CD4-positive, alpha-beta T cell treated with Interleukin-6 for 4 hours (primary cell): ENCODE measurements at places on chromosomes 3 and 15.

DNA sequence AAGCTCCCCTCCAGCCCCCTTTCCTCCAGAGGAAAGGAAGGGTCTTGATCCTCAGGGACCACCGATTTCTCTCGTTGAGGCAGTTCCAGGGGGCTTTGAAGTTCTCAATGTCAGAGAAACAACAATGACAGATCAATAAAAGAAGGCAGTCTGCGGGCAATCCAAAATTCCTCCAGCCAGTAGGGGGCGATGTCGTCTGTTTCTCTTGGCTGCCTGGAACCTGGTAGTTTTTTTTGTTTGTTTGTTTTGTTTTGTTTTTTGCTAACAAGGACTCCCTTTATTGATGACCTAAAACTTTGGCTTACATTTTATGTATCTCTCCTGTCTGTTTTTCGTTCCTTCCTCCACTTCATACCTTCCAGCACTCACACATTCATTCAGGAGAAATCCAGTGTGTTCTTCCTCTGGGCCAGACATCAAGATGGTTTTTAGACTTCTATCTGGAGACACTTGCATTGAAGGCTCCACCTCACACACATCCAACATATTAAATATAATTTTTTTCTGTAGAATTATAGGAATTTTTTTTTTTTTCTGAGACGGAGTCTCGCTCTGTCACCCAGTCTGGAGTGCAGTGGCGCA is 276.6 kb downstream of the RPLP1 start:
- DNase-seq, result peak; percentile 86

- DNase-seq, result no peak
Observed at GRCh38 chr15:91936927-91937326, 83.4 kb downstream of the SLCO3A1 start.

DNA sequence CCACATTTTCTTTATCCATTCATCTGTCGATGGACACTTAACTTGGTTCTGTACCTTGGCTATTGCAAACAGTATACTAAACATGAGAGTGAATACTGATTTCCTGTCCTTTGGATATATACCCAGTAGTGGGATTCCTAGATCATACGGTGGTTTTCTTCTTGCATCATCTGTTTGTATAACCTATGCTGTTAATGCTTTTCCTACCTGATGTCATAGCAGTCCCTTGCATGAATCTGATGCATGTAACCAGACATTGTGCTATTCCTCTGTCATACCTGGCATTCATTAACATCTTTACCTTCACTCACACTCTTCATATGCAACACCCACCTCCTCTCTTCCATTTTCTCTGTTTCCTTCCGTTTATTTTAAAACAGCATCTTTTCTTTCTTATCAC is 185.2 kb downstream of the KLHL25 start:
- DNase-seq, result no peak

DNA sequence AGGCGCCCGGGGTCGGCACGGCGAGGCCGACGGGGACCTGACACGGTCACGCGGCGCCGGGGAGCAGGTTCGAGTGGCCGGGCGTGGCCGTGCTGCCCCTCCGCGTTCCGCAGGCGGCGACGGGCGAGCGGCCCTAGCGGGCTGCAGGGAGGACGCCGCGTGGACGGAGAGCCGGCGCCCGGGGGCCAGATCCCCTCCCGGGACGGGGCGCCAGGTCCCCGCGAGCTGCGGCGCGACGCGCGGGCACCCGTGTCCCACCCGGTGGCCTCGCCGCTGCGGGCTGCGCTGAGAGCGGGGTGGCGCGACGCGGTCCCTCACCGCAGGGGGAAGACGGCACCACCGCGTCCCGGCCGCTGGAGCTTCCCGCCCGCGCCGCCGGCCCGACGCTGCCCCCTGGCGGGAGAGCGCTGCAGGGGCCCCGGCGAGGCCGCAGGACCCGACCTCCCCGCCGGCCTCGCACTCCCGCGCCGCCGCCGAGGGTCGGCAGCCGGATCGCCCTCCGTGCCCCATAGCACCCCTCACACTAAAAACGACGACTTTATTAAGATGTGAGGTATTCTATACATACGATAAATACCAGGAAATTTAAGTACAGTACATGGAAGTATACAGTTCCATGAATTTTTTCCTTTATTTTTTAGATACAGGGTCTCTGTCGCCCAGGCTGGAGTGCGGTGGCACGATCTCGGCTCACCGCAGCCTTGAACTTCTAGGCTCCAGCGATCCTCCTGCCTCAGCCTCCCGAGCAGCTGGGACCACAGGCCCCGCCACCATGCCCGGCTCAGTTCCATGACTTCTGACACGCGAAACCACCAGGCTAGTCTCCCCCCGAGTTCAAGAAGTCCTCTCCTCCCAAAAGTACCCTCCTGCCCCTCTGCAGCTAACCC is 1.3 kb upstream of the PIGZ start:
- peak; percentile 76 for DNase-seq

DNA sequence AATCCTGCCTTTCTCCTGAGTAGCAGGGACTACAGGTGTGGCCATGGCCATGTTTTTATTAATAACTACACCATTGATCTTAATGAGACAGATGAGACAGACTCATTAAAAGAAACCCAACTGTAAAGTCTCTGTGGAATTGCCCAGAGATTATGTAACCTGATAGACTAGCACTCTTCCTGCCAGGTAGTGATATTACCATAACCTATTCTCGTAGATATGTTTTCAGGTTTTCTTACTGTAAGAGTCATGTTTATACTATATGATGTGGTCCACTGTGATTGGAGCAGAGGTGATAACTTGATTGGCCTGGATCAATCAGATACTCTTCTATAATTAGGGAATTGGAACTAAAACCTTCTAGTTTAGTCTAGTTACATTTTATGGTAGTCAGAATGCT is 93.7 kb downstream of the NFKBIZ start:
- peak; percentile 10 for DNase-seq

DNA sequence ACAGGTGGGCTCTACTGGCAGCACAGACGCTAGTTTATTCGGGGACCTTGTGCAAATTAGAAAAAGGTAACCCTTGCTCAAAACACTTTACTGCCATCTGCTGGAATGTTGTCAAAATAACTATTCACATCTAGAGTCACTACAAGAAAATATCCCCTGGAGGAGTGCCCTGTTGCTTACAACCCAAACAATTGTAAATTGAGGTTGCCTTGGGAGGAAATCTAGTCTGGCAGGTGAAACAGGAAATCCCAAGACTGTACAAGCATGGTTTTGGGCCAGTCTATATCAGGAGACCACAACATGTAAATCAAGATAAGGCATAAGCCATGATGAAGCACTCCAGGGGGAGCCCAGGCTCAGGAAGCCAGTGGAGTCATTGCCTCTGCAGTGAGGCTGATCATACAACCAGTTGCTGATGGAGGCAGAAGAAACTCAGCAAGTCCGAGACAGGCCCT is 136.8 kb upstream of the ACP3 start:
- no peak for DNase-seq

DNA sequence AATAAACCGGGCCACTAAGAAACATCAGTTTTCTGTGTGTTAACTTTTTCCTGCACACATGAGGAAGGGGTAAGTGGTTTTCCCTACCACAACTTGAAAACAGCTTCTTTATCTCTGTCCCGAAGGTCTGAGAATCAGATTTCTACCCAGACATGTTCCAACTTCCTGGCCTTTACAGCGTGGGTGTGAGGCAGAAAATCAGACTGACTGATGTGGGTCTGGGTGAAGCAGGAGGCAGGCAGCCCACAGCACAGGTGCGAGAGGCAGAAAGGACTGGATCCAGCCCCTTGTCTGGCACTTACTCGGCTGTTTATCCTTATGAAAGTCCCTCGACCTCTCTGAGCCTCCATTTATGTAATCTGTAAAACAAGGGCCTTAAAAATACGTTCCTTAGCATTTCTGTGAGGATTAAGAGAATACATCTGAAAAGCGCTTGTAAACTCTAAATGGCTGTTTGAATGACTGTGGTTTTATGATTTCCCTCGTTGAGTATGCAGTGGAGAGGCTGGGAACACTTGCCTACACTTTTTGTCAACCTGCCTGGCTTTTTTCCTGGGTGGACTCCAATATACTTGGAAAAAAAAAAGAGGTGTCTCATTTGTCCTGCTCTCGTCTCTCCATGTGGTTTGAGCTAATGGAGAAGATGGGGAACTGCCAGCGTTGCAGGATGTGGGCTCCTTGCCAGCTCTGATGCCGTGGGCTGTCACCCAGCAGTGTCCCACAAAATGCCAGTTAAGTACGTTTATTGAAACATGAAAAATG is 3.1 kb downstream of the AGBL1 start:
- peak; percentile 19 for DNase-seq

DNA sequence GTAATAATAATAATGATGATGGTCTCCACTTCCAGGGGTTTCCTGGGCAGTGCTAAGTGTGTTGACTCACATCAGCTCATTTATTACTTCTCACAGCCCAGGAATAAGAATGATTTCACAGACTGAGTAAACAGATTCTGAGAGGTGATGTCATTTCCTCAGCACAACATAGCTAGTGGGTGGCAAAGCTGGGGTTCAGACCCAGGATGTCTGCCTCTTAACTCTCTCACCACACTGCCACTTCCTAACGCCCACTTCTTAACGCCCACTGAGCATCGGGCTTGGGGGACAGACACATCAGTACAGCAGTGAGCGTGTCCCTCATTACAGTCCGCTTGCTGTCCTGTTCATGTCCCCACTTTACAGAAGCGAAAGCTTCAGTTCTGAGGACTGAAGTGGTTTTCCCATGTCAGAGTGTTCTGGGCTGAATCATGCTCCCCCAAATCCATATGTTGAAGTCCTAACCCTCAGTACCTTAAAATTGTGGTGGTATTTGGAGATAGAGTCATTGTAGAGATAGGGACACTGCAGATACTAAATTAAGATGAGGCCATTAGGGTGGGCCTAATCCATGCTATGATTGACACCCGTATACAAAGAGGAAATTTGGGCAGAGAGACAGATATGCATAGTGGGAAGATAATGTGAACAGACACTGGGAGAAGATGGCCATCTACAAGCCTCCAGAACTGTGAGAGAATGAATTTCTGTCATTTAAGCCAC is 68.0 kb downstream of the ATP2B2 start:
- peak; percentile 63 for DNase-seq

- no peak for DNase-seq
Observed at GRCh38 chr3:116288485-116288884, 156.8 kb downstream of the LSAMP start.

- DNase-seq, result no peak
Observed at GRCh38 chr15:27027229-27027628, 56.2 kb downstream of the GABRG3 start.

DNA sequence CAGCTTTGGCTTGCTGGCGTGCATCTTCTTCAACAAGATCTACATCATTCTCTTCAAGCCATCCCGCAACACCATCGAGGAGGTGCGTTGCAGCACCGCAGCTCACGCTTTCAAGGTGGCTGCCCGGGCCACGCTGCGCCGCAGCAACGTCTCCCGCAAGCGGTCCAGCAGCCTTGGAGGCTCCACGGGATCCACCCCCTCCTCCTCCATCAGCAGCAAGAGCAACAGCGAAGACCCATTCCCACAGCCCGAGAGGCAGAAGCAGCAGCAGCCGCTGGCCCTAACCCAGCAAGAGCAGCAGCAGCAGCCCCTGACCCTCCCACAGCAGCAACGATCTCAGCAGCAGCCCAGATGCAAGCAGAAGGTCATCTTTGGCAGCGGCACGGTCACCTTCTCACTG is 40.6 kb upstream of the CSTA start:
- no peak for DNase-seq

GRCh38 chr3:122533931-122534334 is 19.2 kb upstream of the KPNA1 start:
- DNase-seq, result peak; percentile 24

GRCh38 chr3:44476181-44476611 is 1.3 kb downstream of the ZNF445 start:
- peak; percentile 12 for DNase-seq

DNA sequence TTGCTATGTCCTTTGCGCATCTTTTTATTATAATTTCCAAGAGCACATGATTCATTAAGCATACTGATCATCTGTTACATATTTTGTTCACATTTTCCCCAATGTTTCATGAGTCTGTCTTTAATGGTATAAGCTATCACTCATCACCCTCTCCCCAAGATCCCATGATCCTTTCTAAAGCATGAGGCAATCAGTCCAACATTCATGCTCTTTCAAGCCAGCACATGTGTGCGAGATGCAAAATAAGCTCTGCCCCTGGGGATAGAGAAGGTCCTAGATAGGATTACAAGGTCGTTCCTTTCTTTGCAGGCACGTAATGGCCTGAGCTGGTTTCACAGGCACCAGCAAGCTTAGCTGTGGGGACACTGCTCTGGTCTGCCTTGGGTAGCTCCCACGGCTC is 32.2 kb upstream of the B3GNT5 start:
- no peak for DNase-seq

DNA sequence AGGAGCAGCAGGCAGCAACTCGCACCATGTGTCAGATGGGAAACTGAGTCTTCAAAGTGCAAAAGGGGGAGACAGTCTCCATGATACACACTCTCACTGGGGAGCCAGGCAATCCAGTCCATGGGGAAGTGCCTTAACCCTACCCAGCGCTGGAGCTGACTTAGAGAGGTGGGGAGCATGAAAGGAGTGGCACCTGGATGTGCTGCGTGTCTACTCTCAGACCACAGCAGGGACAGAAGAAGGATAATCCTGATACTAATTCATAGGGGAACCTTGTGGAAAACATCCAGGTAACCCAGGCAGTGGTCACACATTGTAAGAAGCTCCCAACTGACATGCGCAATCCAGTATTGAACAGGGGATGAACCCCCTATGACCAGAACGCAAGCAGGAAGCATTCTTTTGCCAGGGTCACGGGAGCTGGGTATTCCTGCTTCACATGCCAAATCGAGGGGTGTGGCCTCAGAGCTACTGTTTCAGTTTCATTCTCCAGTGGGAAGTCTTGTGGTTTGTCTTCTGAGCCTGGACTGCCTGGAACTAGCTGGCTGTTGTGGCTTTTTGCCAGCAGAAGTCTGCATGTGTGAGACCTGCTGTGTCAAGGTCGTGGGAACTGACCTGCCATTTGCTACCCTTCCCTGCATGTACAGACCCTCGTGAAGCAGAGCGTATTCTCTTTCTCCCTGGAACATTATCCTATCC is 367.6 kb upstream of the NDN start:
- no peak for DNase-seq

GRCh38 chr3:128007033-128007424 is 45.2 kb upstream of the SEC61A1 start:
- DNase-seq, result no peak

- peak; percentile 19 for DNase-seq
Observed at GRCh38 chr3:196431181-196432136, 768 bp downstream of the UBXN7 start.

GRCh38 chr3:153079386-153079785 is 82.6 kb upstream of the RAP2B start:
- no peak for DNase-seq

GRCh38 chr15:26620528-26621458 is 152.1 kb downstream of the GABRB3 start:
- no peak for DNase-seq

DNA sequence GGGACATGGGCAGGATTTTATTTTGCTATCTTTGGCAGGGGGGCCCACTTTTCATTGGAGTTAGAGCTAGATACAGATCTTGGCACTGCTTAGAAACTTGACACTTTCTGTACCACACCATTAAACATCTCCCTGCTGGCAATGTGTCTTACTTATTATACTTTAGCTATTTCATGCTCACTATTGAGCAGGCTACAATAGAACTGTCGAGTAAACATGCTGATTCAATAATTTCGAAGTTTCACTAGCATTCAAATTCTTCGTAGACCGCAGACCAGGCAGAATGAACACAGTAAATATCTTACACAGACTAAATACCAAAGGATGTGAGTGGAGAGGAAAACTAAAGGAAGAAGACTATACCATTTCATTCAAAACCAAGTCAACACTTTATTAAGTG is 180.8 kb downstream of the UNC13C start:
- DNase-seq, result no peak

GRCh38 chr15:68387381-68388143 is 44.4 kb downstream of the ITGA11 start:
- DNase-seq, result no peak
